ENCODE measurements at places on chromosomes 2 and 18.

- DNase-seq = no peak
Measured at GRCh38 chr2:220550995-220551700, 923.7 kb downstream of the SLC4A3 start.

DNA sequence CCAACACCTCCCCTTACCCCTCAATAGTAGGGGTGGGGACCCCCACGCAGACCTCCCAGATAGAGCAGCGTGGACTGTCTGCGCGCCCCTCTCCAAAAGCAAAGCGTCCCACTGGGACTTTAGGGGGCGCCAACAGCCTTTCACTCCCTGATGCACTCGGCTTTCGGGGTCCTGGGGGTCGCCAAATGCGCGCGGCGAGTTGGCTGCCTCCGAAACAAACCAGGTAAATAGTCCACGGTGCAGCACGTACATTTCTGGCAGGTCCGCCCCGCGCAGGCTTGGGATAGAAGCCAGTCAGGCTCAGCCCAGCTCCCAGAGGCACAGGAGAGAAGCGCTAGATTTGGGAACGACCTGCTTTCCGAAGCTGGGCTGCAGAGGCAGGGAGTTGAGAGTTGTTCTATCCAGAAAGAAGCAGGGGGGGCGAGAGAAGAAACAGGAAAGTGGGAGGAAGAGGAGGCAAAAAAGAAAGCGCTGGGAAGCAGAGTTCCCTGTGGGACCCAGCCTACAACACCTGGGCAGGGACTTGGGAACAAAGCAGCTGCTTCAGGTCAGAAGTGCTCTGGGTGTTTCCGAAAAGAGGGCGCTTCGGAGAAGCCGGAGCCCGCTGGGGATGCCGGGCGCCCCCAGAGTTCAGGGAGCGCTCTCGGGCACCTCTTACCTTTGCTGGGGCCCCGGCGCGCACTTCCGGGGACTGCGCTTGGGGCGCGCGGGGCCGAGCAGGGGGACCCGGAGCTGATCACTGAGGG, 544 bp downstream of the EVA1A start:
- no peak for DNase-seq

DNA sequence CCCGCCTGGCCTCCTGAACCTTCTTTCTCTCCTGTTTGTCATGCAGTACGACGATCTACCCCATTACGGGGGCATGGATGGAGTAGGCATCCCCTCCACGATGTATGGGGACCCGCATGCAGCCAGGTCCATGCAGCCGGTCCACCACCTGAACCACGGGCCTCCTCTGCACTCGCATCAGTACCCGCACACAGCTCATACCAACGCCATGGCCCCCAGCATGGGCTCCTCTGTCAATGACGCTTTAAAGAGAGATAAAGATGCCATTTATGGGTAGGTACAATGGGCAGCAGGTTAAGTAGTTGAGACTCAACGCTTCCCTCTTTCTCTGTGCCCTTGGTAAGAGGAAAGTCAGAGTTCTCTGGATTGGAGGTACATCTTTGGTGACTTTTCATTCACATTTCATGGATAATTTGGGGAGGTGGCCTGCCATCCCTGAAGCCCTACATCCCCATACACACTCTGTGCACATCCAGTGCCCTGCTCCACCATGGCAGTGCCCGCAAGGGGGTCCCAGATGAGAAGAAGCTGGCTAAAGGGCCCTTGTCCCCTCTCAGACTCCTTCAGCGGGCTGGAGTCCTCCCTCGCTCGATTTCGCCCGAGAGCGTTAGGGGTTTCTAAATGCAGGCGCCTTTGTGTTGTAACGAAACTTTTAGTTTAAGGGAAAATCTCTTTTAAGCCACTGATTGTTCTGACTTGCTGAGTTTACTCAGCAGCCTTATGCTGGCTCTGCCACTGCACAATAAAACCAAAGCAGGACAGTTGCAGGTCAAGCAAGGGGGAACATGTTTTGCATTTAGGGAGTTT, 3.0 kb downstream of the MEIS1 start:
- no peak for DNase-seq

DNA sequence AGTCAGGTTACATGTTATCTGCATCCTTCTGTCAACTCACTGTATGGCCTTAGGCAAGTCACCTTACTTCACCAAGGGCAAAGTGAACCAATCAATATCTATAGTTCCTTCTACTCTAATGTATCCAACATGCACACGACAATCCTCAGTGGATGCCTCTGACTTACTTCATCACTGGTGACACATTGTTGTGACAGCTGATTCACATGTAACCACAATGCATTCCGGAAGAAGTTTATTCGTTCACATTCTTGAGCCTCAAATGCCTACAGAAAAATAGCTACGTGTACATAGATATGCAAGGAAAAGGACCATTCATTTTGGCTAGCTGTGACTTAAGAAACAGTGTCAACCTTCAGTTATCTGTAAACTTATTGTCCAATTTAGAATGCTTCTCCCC, 26.3 kb upstream of the EPG5 start:
- DNase-seq = no peak

GRCh38 chr2:6934758-6935651, 17.8 kb downstream of the RNF144A start:
- DNase-seq = no peak

- DNase-seq = no peak
Measured at GRCh38 chr2:138948070-138948539, 167.9 kb upstream of the NXPH2 start.

All from stimulated activated CD8-positive, alpha-beta memory T cell treated with anti-CD3 and anti-CD28 coated beads, Interleukin-2, amount 100 ng/mL, for 1 hour (primary cell).